ENCODE measurements at places on chromosomes 4 and X. TPM values are rescaled to one million over a fixed set of nuclear protein-coding genes. Genes with fewer than 3 reads are reported as not detected.
A peak's percentile ranks its signal among the peaks of the same experiment; 100 is the strongest.

GRCh38 chr4:153514001-153514526 lies 47.9 kb downstream of the TMEM131L start:
- H3K27ac ChIP-seq, result no peak overlapping the region
- peaks cover 6% of the 10 kb centered on the region for H3K4me1 ChIP-seq
- no peaks in the 10 kb centered on the region for H3K27me3 ChIP-seq
- DNase-seq, result no peak
- H3K4me3 ChIP-seq, result no peak overlapping the region
- H3K36me3 ChIP-seq, result peaks cover 10% of the 10 kb centered on the region

- no peak for DNase-seq
- H3K4me1 ChIP-seq, result no peaks in the 10 kb centered on the region
- no peak overlapping the region for H3K27ac ChIP-seq
These were observed 40.8 kb upstream of the CLDN24 start for GRCh38 chr4:183362916-183363542.

KLHL13 gene
- total RNA-seq, result 2.7 TPM

- no peaks in the 10 kb centered on the region for H3K36me3 ChIP-seq
- H3K4me3 ChIP-seq, result no peak overlapping the region
- no peak for DNase-seq
- H3K27me3 ChIP-seq, result no peaks in the 10 kb centered on the region
- H3K4me1 ChIP-seq, result no peaks in the 10 kb centered on the region
These were observed 208.1 kb downstream of the PDGFC start for GRCh38 chr4:156763511-156763910.

CHRDL1 gene
- 58.5 TPM for total RNA-seq

DNA sequence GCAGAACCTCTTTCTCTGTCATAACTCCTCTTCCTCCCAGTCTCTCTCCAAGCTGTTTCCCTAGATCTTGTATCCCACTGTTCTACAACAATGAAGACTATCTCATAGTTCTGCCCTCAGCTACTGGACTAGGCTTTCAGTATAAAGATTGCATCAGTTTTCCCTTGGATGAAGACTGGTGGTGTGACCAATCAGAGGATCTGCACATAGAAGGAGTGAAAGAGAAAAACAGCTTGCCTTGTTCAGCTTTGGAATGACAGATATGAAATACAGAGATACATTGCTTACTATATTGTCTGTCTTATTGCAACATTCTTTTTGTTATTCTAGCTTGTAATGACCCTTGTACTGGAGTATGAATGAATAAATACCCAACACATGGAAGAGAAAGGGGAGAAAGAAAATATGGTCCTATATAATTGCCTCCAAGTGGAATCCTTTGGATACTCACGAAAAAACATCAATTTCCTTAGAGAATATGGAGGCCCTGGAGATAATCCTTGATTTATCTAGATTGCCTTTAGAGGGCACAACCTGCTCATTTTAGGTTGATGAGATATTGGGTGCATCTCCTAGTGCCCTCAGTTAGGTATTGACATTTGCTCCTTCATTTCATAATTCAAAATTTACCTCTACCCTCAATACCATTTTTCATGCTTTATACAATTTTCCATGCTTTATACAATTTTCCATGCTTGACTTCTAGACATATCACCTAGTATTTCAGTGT lies 395.8 kb downstream of the NAF1 start:
- H3K27me3 ChIP-seq, result no peaks in the 10 kb centered on the region
- H3K27ac ChIP-seq, result no peak overlapping the region
- no peak for DNase-seq
- H3K4me3 ChIP-seq, result no peak overlapping the region
- no peaks in the 10 kb centered on the region for H3K36me3 ChIP-seq

DNA sequence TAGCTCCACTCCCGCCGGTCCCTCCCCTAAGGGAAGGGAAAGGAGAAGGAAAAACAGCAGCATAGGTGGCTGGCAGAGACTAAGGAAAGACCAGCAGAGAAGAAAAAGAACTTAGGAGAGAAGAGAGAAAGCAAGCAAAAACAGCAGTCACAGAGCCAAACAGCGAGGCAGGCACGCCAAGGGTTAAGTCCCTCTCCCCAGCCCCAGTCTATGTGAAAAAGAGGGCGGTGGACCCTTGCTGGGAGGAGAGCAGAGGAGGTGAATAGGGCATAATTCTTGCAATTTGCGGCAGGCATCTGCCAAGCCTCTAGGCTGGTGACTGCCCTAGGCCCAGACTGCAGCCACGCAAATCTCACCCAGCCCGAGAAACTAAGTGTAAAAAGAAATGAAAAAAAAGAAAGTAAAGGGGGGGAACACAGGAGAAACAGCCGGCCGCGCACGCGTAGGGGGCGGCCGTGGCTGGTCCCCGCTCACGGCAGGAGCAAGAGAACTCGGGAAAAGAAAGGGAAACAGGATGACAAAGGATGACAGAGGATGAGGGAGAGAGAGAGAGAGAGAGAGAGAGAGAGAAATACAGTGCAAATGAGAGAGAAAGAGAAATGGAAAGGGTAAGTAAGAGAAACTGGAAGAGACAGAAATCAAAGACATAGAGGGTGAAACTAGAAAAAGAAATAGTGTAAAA lies 48.6 kb downstream of the MAGEA9 start:
- no peaks in the 10 kb centered on the region for H3K36me3 ChIP-seq
- H3K27me3 ChIP-seq, result peaks cover 8% of the 10 kb centered on the region
- no peaks in the 10 kb centered on the region for H3K4me1 ChIP-seq

SPANXN3 gene
- not detected for total RNA-seq

DNA sequence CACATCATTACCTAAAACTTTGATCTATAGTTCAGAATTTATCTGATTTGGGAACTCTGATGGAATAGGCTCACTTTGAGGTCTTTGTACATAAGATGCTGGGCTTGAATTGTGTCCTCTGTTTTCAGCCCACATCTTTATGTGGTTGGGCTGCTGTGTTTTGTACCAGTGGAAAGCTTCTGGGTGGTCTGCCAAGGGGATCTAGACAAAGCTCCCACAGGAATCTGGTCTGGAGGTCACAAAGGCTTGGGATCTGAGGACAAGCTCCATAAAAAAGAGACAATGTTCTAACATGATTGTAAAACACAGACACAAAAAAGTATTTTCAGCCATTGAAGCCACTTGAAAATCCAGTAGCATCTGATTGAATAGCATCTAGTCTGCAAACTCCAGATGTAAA lies 393.5 kb upstream of the PITX2 start:
- no peaks in the 10 kb centered on the region for H3K4me1 ChIP-seq
- H3K4me3 ChIP-seq, result no peak overlapping the region
- no peaks in the 10 kb centered on the region for H3K36me3 ChIP-seq
- no peak for DNase-seq
- H3K27me3 ChIP-seq, result no peaks in the 10 kb centered on the region

RXFP1 gene
- 2.7 TPM for total RNA-seq

SUPT20HL2 gene
- not detected for total RNA-seq

DNA sequence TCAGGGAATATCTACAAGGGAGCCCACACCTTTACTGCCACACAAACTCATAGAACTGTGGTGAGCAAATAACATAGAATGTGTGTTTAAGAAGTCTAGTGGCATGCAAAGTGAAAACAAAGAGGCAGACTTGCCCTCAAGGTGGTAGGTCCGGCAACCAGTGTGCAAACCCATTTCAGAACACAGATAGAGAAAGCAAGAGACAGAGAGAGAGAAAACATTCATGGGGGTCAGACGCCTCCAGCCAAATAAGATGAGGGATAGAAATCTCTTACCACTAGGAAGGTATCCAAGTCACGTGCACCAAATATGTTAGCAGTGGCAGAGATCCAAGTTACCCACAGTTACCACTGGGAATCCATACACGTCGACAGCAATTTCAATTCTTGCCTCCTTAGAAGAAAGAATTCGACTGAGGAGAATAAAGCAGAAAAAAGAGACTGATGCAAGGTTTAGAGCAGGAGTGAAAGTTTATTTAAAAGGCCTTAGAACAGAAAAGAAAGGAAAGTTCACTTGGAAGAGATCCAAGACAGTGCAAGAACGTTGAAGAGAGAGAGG lies 252.8 kb downstream of the NAP1L3 start:
- H3K36me3 ChIP-seq, result no peaks in the 10 kb centered on the region
- DNase-seq, result no peak
- H3K4me3 ChIP-seq, result no peak overlapping the region
- H3K4me1 ChIP-seq, result no peaks in the 10 kb centered on the region
- no peak overlapping the region for H3K27ac ChIP-seq

NMU gene
- 0.81 TPM for total RNA-seq

DNA sequence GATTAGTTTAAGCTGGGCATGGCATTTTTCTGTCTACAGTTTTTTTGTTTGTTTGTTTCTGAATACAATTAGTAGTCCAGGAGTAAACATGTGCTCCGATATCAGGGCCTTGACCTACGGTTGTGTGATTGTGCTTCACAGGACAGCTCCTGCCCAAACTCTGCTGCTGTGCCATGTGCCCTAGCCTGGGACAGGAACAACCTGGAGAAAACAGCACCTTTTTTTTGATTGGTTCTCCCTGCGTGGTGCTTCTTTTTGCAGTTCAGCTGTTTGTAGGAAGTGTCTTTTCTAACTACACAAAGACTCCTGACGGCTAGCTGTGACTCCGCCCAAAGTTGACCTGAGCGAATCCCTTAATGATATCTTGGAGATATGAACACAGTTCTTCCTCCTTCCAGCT lies 158.8 kb downstream of the ATP10D start:
- H3K4me1 ChIP-seq, result no peaks in the 10 kb centered on the region
- DNase-seq, result no peak
- no peaks in the 10 kb centered on the region for H3K36me3 ChIP-seq
- H3K27ac ChIP-seq, result no peak overlapping the region
- no peaks in the 10 kb centered on the region for H3K27me3 ChIP-seq

GSX2 gene
- not detected for total RNA-seq

DNA sequence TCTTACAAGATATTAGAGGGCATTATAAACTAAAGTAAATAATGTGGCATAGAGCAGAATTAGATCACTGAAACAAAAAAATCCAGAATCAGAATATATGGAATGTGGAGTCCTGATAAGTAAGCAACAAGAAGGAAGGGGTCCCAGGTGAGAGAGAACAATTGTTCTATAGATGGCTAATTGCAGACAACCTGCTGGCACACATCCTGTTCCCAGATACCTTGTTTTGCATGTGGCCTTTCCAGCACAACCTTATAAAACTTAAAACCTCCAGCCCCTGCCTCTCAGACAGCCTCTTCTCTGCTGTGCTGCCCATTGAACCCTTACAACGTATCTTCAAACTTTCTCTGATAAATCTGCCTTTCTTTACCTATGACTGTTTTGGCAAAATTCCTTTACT lies 4.7 kb upstream of the ZNF674 start:
- no peak overlapping the region for H3K4me3 ChIP-seq
- H3K27me3 ChIP-seq, result no peaks in the 10 kb centered on the region
- no peak for DNase-seq
- no peaks in the 10 kb centered on the region for H3K36me3 ChIP-seq

HSFX3 gene
- total RNA-seq, result not detected

DNA sequence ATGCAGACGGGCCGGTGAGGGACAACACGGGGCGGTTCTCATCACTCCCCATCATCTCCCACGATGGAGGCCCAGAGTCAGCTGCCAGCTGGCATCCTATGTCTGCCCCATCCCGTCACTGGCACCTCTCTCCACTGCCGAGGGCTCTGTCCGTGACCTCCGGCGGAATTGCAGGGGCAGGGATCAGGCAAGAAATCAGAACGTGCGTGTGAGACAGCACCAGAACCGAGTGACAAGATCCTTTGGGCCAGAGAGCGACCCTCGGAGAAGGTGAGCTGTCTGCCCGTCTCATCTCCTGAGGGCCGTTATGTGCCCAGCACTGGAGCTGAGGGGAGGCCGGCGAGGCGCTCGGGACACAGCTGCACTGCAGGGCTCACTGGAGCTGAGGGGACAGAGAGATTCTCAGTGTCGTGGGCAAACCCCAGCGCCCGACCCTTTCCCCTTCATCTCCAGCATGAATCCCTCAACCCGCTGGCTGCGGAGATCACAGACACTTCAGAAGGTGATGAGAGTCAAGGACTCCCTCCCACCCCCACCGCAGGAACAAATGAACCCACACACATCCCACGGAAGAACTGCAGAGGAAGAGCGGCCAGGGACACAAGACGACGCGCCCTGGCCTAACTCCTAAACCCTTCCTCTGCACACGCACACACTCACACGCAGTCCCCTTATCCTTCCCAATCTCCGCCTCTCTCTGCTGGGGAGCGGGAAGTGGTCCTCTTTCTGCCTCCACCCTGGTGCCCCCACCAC lies 128.7 kb downstream of the AFAP1 start:
- H3K27ac ChIP-seq, result peak overlapping the region; percentile 71
- H3K4me1 ChIP-seq, result peaks cover 17% of the 10 kb centered on the region
- no peaks in the 10 kb centered on the region for H3K27me3 ChIP-seq
- DNase-seq, result no peak
- H3K4me3 ChIP-seq, result no peak overlapping the region

DNA sequence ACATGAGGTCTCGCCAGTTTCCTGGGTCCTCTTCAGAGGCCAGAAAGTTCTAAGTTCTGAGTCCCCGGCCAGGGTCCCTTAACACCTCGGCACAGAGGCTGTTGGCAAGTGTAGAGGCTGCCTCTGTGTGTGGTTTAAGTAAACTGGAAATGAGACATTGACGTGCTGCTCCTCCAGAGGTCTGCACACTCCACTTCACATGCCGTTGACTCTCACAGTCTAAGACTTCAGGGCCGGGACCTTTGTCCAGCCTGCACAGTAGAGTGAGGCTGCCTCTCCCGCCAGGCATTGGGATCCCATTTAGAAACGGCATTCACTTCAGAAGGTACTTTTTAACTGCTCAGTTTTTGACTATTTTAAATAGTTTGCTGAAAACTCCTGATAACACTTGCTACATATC lies 10.6 kb upstream of the TADA2B start:
- H3K27me3 ChIP-seq, result no peaks in the 10 kb centered on the region
- H3K4me3 ChIP-seq, result no peak overlapping the region
- no peak for DNase-seq

DNA sequence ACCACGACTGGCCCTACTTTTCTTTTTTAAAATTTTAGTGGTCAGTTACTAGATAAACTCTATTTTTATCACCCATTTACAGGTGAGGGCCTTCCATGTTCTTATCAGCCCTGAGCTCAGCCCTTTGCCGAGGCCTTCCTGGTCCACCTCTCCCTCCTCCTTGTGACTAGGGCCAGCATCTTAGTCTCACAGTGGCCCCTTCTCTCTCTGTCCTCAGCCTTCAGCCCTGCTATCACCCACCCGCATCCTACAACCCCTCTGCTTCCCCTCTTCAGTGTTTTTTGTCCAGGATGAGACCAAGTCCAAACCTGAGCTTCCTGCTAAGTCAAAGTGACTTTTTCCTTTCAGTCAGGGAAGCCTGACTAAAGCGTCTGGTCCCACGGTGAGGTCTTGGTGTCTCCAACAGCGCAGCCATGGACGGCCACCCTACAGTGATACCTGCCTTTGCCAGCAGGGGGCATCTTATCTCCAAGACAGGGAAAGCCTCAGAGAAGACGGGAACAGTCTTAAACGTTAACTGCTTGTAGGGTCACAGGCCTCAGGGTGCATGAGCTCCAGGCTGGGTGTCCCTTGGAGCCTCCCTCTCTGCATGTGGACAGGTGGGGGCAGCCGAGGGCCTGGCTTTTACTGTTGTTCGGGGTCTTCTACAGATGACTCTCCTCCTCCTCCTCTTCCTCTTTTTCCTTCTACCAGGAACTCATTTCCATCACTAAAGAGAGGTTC lies 11.7 kb upstream of the GAGE10 start:
- DNase-seq, result peak; percentile 73
- H3K36me3 ChIP-seq, result no peaks in the 10 kb centered on the region
- no peaks in the 10 kb centered on the region for H3K27me3 ChIP-seq
- no peak overlapping the region for H3K27ac ChIP-seq
